Stimulated activated CD4-positive, alpha-beta T cell treated with anti-CD3 and anti-CD28 coated beads, Interleukin-1b, Interleukin-23, amount 100 ng/mL, for 4 hours (primary cell): ENCODE measurements at places on chromosomes 2 and 18.

DNA sequence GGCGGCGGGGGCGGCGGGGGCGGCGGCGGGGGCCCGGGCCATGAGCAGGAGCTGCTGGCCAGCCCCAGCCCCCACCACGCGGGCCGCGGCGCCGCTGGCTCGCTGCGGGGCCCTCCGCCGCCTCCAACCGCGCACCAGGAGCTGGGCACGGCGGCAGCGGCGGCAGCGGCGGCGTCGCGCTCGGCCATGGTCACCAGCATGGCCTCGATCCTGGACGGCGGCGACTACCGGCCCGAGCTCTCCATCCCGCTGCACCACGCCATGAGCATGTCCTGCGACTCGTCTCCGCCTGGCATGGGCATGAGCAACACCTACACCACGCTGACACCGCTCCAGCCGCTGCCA lies 644 bp downstream of the ONECUT2 start:
- no peak for DNase-seq

GRCh38 chr2:11784747-11785610 lies 38.5 kb downstream of the LPIN1 start:
- peak; percentile 32 for DNase-seq

- no peak for DNase-seq
Measured at GRCh38 chr2:100940766-100941645, 61.1 kb upstream of the RPL31 start.

- no peak for DNase-seq
Measured at GRCh38 chr2:189297446-189297845, 117.9 kb upstream of the COL5A2 start.

DNA sequence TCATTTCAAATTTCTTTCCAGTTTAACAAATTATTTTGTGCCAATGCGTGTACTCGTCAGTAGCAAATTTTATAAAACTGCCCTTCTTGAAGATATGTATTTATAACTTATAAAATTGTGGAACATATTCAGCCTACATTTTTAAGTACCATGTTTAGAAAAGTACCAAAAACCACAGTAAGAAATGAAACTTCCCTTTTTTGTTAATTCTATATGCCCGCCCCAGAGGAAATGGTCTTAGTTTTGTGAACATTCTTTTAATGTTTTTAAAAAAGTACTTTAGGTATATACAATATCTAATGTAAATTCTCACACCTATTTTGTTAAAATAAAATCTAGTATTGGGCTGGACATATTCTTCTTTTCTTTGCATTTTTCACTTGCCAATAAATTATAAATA lies 1.2 kb downstream of the UGT1A9 start:
- DNase-seq: no peak

GRCh38 chr18:48801728-48802542 lies 148.8 kb downstream of the SMAD7 start:
- DNase-seq: no peak

DNA sequence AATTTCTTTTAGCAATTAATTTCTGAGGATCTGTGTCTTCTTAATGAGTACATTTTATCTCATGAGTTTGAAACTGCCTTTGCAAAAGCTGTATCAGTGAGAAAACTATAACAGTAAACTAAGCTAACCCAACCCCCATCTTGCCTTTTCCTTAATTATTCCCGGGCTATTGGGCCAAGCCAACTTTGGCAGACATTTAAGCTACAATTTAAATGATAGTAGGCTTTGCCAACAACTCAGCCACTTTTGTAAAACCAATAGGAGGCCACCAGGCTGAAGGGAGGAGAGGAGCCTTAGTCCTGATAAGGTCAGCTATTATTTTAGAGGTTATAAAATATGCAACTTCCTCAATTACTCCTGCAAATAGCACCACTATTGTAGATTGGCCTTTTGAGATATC lies 218.0 kb upstream of the KCNJ3 start:
- no peak for DNase-seq
